ENCODE measurements at places on chromosomes 13 and 19.

DNA sequence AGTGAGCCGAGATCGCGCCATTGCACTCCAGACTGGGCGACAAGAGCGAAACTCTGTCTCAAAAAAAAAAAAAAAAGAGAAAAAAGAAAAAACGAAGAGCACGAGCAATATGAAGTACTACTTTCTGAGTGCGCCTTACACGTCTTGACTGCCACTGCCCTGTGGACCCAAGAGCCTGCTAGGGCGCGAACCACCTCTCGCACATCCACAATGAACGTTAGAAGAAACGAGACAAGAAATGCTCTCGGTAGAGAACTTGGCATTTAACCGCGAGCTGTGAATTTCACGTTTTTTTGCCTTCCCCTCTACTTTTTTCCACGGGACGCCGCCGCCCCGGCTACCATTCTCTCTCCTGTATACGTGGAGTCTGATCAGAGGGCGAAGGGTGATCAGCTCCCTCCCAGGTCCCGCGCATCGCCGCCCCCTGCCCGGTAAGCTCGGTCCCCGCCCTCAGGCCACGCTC, 454 bp downstream of the TIMM44 start:
- no peak for DNase-seq

GRCh38 chr13:48790966-48791365, 137.2 kb downstream of the CYSLTR2 start:
- no peak for DNase-seq

- no peak for DNase-seq
These were observed 30.4 kb downstream of the KLF5 start for GRCh38 chr13:73089213-73089612.

GRCh38 chr13:20702530-20702914, 977 bp upstream of the IL17D start:
- no peak for DNase-seq

DNA sequence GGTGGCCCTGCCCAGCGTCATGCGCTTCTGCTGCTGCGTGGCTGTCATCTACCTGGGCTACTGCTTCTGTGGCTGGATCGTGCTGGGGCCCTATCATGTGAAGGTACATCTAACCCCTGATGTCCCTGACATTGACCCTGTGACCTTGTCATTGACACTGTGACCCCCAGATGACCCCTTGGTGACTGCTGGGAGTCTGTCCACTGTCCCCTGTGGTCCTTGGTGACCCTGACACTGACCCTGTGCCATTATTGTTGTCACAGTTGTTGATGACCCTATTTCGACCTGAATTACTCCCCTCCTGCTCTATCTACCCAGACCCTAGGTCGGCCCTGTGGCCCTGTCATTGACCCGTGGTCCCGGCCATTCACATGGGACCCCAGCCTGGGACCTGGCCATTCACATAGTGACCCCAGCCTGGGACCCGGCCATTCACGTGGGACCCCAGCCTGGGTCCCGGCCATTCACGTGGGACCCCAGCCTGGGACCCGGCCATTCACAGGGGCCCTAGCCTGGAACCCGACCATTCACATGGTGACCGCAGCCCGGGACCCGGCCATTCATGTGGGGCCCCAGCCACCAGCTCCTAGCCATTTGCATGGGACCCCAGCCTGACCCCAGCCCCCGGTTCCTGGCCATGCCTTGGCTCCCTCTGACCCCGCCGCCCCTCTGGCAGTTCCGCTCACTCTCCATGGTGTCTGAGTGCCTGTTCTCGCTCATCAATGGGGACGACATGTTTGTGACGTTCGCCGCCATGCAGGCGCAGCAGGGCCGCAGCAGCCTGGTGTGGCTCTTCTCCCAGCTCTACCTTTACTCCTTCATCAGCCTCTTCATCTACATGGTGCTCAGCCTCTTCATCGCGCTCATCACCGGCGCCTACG, 5.7 kb upstream of the PNPLA6 start:
- no peak for DNase-seq

GRCh38 chr19:54418930-54419800, 3.9 kb downstream of the TTYH1 start:
- no peak for DNase-seq

DNA sequence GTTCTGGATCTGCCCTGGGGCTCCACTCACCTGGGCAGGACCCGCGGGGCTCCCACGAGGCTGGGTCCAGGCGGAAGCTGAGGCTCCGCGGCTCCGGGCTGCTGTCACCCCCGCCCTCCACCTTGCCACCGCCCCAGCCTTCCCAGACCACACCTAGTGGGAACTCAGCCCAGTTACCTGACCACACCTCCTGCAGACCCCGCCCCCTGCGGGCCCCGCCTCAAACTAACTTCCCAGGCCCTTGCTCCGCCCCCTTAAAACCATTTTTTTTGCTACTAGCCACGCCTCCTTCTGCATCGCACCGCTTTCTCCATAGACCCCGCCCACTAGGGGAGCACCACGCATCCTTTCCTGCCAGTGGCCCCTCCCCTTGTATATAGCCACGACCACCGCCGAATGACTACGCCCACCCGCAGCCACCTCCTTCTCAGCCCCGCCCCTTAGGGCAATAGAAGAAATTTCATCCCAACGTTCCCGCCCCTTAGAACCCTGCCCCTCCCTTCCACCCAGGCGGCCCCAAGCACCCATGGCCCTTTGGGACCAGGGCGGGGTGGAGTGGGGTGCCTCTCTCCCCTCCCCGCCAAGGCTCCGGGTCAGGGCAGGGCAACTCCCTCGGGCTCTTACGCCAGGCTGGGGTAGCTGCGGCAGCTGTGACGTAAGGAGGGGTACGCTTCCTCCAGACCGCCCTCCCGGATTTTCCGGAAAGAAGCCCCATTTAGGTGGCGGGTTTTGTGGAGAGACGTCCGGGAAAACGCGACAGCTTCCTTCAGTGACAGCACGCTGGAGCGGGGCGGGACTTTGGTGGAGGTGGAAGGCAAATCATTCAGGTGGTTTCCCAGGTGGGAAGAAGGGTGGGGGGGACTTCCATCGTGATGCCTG, at the start of gene SH2D3A:
TSS of gene SH2D3A (minus strand) at position 79 of the 879 bp plus-strand sequence. CDS start 3,687 bp downstream, outside the sequence.
- DNase-seq: no peak

DNA sequence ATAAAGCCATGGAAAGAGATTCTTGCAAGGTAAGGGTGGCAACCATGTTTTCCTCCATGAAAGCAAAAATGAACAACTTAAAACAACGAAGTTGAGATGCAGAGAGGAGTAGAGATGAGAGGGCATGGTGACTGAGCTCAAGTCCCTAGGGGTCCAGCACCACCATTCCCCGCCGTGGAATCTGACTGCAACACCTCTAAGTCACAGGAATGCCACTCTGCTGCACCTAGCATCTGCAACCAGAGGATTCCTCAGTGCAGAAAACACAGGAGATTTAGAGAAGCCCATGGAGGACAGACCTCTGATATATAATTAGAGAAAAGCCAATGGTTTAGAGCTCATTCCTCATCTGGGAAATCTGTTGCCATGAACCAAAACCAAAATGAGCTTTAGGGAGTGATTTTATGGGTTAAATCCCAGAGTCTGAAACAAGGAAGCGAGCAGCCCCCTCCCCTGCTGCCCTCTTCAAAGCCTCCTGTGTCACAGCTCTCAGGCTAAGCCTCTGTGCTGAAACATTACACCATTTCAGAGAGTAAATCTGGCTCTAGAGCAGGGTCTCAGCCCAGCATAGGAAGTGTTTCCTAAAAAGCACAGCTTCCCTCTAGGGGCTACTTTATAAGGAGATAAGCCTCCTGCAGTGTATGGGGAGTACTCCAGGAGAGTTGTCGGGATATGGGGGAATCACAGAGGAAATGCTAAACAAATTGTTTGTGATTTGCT, 1043.6 kb downstream of the UQCRFS1 start:
- DNase-seq: no peak

DNA sequence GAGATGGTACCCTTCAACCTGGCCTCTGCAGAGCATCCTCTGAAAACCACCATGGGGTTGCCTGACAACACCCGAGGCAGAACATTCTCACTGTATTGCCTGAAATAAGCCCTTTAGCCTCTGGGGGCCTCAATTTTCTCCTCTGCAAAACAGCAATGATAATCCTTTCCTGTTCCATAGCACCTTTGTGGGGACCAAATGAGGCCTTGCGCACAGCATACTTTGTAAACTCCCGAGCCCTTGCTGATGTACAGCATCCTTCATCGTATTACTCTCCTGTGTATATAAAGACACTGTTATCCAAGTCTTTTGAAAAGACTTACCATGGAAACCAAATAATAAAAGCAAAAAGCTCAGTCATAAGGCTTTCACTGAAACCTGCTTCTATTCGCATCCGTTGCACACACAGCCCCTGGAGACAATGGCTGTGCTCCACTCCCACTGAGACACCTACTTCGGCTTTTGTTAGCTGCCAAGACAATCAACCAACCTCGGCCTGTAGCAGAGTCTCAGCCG, 276.0 kb downstream of the FOXO1 start:
- DNase-seq: no peak

DNA sequence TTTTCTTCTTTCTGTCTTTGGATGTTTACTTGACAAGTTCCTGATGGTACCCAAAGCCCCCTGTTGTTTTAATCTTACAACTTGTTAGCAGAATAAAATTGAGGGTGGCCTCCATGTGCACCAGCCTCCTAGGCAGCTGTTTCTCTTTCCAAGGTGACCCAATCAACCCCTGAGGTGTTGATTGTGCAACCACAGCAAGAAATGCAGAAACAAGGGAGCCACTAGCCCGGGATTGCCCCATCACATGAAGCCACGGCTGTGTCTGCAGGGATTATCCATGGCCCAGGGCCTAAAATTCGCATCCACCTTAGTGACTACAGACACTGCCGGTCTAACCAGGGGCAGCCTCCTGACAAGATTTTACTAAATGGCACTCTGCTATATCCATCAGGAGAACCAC, 14.4 kb downstream of the CEACAM4 start:
- DNase-seq: no peak

- DNase-seq: no peak
These were observed 4.7 kb downstream of the DDA1 start for GRCh38 chr19:17314007-17314593.

DNA sequence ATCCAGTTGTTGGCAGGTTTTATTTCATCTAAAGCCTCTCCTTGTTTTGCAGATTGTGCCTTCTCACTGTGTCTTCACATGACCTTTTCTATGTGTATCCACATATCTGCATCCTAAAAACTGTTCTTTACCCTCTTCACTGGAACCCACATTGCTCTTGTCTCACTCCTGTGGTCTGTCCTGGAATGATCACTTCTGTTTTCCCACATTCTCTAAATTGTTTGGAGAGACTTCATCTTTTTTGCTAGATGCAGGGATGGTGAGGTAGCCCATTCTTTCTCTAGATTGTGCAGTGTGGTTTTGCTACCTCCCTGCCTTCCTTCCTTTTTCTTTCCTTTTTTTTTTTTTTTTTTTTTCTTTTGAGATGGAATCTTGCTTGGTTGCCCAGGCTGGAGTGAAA, 608.6 kb upstream of the MIR17HG start:
- no peak for DNase-seq

GRCh38 chr19:2775556-2776430, 7.3 kb downstream of the SGTA start:
- DNase-seq: no peak

DNA sequence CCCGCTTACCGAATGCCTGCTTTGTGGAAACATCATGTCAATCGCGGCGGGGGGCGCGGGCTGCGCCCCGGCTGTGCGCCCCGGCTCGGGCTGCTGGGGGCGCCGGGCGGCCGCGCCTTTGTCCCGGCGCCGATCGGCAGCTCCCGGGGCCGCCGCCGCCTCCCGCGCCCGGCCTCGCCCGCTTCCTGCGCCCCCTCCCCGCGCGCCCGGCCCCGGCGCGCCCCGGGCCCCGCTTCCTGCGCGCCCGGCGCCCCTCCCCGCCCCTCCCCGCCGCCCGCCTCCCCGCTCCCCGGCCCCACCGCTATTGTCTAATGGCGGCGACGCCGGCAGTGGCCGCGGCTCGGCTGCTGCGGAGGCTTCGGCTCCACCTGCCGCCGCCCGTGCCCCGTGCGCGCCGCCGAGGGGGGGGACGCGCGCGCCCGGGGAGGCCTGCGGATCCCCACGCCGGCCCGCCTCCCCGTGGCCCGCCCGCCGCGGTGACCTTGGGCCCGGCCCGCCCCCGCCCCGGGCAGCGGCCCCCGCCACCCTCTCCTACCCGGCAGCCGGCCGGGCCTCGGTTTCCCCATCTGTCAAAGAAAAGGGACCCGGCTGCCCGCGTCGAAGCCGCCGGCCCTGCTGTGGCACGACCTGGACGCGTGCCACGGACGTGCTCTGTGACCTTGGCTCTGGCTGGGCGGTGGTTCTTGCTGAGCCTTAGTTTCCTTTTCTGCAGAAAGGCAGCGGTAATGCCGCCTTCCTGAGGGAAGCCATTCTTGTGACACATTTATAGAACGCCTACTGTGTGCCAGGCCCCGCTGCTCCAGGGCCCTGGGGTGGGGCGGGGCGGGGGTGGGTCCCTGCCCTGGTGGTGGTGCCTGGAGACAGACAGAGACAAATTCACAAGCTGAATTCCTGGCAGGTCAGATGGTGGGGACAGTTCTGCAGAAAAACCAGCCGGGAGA, at the start of gene TLE5:
TSS of gene TLE5 (minus strand) at position 331 of the 941 bp plus-strand sequence. CDS start at position 36, 295 bp downstream.
- DNase-seq: no peak

DNA sequence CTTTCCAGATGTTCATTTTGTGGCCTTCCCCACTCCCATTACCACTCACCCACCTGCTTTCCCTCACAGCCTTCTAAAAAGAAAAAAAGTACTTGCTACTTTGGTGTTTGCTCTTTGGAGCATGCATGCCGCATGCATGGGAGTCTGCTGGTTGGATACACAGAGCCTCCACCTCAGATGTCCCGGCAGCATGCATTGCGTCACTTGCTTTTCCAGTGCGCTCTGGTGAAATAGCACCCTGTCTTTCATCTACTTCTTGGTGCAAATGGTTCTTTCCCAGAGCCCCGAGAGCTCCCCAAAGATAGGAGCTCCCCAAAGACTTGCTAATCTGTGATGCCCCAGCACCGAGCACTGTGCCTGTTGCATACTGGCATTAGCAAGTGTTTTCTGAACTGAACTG, 333.2 kb upstream of the ZNF507 start:
- no peak for DNase-seq

DNA sequence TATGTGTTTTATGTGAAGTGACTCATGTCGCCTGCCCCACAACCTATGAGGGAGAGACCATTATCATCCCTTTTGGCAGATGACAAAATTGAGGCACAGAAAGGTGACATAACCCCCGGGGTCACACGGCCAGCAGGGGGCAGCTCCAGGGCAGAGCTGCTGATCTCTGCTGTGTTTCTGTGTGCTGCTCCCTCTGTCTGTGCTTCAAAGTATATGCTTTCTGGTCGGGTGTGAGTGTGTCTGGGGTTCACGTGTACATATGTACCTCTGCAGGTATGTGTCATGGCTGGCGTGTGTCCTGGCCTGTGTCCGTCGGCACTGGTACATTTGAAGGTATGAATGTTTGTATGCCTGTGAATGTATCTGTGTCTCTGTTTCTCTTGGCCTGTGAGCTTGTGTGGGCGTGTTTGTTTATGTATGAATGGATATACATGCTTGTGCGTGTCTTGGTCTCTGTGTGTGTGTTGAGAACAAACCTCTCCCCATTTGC, 7.1 kb downstream of the LIPE start:
- DNase-seq: no peak
